ENCODE measurements at places on chromosomes 5 and 9.
A peak's percentile ranks its signal among the peaks of the same experiment; 100 is the strongest.

- DNase-seq: peak; percentile 42
Observed at GRCh38 chr5:150490296-150490669, 17.6 kb upstream of the NDST1 start.

DNA sequence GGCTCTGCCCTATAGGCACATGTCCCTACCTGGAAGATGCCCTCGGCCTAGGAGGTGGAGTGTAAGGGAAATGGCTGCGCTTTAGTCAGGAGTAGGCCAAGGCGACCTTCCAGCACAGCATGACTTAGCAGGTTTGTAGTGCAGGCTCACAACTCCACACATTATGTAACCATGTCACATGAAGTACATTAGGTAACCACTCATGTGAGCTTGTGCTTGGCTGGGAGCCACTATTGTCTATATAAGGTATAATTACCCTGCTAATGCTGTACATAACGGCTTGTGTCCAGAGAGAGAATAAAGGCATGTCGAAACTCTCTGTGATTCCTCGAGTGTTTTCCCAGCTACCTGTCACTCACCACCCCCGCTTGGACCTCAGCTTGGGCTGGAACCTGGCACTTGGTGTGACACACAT lies 74.9 kb downstream of the CAMK4 start:
- DNase-seq: no peak

GRCh38 chr5:11719888-11720481 lies 184.3 kb downstream of the CTNND2 start:
- peak; percentile 47 for DNase-seq

DNA sequence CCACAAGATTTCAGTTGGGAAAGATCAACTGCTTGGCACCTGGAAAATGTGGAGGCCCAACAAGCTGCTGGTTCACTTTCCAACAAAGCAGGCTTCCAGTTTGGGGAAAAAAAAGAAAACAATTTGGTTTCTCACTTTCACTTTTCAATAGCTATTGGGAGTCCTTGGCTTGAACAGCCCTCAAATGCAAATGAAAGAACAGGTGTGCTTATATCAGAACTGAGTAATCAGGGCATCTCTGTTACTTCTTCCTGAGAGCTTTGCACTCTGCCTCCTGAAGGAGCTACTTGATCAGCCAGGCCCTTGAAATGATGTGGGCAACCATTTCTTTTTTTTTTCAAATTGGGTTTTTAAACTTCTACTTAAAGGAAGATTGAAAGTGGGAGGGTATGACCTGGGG lies 73.5 kb downstream of the MFAP3 start:
- DNase-seq: no peak

DNA sequence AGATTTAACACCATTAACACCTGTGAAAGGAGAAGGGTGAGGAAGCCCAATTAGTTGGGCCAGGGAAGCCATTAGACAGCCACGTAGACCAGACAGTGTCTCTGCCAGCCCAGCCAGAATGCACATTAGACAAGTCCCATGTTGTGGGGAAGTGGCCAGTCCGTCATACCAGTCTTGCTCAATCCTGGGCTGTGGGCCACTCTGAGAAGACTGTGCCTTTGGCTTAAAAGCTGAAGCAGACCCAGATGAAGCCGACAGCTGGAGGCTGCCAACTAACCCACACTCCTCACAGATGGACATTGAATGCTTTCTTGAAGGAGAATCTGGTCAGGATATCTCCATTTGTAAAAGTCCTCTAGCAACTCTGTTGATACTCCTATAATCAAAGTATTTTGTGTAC lies 128.5 kb downstream of the CHSY3 start:
- DNase-seq: no peak

DNA sequence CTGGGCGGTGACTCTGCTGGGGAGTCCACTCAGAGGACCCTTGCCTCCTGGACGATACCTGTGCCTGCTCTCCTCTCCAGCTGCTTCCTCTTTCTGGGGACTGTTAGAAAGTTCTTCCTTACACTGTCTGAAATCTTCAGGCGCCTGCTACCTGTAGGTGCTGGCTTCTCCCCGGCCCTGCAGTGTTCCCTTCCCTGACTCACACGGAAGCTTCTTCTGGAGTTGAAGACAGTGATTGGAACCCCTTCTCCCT lies 562 bp downstream of the GSN start:
- DNase-seq: peak; percentile 45

- no peak for DNase-seq
Observed at GRCh38 chr9:109868722-109869121, 88.7 kb downstream of the PALM2AKAP2 start.

GRCh38 chr5:179167871-179168451 lies 107.8 kb downstream of the ZNF354C start:
- no peak for DNase-seq

DNA sequence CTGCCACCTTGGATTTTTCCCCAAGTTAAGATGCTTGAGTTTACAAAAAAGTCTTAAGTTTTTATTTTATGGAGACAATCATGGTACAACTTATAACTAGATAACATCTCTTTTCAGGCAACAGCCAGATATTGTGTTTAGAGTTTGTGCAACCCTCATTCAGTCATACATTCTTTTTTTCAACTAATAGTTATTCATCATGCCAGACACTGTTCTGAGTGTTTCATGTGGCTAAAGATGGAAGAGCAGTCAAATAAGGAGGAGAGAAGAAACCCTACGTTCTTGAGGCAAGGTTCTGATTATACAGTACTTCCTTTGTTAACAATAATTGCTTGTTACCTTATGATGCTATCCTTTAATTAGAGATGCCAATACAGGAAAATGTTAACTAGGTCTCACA lies 42.1 kb upstream of the ZNF462 start:
- no peak for DNase-seq

DNA sequence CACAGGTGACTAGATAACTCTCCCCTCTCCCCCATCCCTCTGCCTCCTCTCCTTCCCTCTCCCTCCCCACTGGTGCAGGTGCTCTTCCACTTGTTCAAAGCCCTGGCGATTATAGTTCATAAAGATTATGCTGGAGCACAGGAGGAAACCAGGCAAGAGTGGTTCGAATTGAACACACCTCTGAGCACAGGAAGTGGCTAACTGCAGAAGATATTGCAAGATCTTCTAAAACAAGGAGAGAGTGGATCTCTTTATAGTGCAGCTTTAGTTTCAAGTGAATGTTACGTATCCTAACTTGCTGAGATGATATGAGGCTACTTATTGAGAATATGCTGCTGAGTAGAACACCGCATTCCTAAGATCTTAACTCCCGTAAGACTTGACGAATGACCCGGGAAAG lies 178.4 kb downstream of the GOLPH3 start:
- no peak for DNase-seq

DNA sequence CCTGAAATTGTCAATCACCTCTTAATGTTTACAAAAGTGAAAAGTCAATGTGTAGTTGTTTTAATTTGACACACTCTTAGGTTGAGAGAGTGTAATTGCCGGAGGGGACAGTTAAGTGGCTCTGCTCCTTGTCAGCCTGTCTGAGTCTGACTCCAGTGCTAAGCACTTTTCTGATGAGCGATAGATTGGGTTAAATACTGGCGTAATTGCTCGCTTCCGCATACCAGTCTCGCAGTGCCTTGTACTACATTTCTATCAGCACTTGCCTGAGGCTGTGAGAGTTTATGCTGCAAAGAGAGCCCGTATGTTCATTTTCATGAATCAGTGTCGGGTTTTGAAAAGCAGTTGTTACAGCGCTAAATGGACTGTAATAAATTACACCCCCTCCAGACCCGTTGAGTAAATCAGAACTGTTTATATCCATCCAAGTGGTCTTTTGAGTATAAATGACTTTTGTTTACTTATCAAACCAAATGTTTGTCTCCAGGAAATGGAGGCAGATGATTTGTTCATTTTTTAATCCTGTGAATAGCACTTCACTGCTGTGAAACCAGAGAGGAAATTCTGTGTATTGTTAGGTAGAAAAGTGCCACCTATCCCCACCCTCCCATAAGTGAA lies 41.0 kb upstream of the DMRT3 start:
- DNase-seq: peak; percentile 16

- peak; percentile 3 for DNase-seq
Observed at GRCh38 chr9:69535286-69535832, 136.8 kb downstream of the APBA1 start.

- DNase-seq: no peak
Observed at GRCh38 chr9:69980041-69980440, 63.6 kb upstream of the MAMDC2 start.

DNA sequence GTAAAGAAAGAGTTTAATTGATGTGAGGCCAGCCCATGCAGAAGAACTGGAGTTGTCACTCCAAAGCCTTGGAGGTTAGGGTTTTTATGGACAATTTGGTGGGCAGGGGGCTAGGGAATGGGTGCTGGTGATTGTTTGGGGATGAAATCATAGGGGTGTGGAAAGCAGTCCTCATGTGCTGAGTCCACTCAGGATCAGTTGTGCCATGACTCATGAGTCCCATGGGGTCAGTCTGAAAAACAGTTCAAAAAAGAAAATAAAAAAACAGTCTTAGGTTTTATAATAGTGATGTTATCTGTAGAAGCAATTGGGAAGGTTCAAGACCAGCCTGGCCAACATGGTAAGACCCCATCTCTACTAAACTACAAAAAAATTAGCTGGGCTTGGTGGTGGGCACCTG lies 162.3 kb downstream of the KDM4C start:
- DNase-seq: peak; percentile 13

- DNase-seq: no peak
Observed at GRCh38 chr9:90726215-90726614, 75.4 kb upstream of the SYK start.

DNA sequence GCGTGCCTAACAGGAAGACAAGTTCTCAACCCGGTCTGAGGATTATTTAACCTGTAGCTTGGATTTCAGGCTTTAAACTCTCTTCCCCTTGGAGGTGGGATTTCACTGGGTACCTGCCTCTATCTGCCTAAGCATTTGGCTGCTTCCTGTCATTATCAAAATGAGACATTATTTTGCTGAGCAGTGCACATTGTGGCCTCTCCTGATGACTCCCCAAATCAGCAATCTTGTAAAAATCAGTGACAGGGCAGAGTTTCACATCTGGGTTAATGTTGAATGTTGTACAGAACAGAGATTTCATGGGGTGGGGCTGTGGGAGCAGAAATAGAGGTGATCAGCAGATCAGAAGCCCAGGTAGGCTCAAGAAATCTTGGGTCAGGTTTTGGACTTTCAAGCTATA lies 605.9 kb downstream of the ELAVL2 start:
- DNase-seq: no peak

- peak; percentile 63 for DNase-seq
Observed at GRCh38 chr9:85212887-85213286, 528.9 kb downstream of the AGTPBP1 start.

- DNase-seq: no peak
Observed at GRCh38 chr9:95522871-95523370, 6.2 kb upstream of the PTCH1 start.

DNA sequence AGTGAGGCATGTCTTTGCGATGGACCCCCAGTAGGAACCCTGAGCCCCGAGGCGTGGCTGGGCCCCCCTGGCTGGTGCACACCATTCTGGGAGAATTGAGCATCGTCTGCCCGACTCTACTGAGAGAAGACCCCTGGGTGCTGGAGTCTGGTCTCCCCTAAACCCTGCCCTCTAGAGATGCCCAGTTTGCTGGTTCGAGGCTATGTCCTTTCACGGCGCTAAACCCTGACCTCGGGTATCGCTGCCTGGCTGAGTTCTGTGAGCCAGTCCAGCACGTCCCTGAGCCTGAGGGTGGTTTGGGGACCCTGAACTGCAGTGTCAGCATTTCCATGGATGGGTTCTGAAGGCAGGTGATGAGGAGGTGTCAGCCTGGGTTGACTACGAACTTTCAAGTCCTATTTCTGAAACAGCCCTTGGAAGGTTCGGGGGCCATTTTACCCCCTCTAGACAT lies 128.8 kb downstream of the RXRA start:
- no peak for DNase-seq

GRCh38 chr9:68821911-68822310 lies 116.9 kb downstream of the PIP5K1B start:
- DNase-seq: no peak

GRCh38 chr9:125504616-125505015 lies 202.4 kb downstream of the MAPKAP1 start:
- DNase-seq: no peak

GRCh38 chr5:10596310-10596703 lies 32.4 kb downstream of the ANKRD33B start:
- DNase-seq: no peak

GRCh38 chr5:149367249-149367971 lies 9.6 kb downstream of the PCYOX1L start:
- peak; percentile 85 for DNase-seq

DNA sequence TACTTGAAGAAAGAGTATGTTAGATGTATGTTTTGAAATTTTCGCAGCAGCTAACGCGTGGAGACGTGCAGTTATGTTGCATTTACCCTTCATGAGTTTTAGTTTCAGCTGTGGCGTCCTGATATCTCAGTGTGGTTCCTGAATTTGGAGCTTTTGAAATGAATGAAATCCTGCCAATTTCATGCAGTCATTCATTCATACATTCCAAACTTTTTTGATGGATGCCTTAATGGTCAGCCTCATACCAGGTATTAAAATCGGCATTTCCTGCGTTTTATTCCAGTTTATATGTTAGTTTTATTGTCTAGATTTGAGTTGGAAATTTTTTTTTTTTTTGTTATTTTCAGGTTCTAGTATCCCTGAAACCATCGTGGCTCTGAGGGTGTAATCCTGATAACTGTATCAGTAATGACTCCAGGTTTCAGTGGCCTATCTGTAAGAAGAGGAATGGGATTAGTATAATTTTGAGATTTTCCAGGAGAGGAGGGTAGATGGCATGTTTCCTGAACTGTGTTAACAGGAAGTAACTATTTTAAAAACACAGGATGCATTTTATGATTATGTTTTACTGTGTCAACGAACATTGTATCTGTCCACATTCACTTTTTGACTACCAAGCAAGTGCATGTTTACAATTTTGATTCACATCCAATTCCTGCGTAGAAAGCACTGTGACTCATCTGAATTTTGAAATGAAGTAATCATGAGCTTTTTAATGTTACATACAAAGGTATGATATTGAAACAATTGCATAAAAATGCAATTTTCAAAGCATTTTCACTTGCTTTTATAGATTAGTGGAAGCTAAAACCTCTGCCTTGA lies 1.0 kb downstream of the FOCAD start:
- DNase-seq: peak; percentile 84

DNA sequence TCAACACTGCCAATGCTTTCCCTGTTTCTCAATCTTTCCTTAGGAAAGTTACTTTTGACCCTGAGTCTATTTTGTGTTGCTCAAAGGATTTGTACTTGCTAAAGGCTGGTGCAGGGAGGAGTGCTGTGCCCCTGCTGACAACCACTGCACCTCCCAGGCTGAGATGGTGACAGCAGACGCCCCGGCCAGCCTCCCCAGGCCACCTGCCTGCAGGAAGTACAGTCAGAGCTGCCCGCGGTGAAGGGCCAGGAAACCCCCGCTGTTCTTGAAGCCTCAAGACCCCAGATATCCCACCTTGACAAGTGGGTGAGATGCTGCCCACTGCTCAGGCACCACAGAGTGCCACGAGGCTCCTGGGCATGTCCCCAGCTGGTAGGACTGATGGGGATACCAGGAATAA lies 44.2 kb upstream of the CKMT2 start:
- no peak for DNase-seq

GRCh38 chr5:136133922-136134379 lies 1.3 kb downstream of the SMAD5 start:
- peak; percentile 21 for DNase-seq

GRCh38 chr9:26175264-26175663 lies 497.0 kb upstream of the TUSC1 start:
- no peak for DNase-seq
